ENCODE measurements at places on chromosomes 1 and 21. TPM values are rescaled to one million over a fixed set of nuclear protein-coding genes. Genes with fewer than 3 reads are reported as not detected.

Gene FMO3
- not detected for total RNA-seq

Gene NTMT2
- not detected for total RNA-seq

Gene AIM2
- total RNA-seq: 0.29 TPM

Gene TCP10L
- not detected for total RNA-seq

Gene PADI2
- total RNA-seq: not detected

Gene CFAP57
- total RNA-seq: 0.14 TPM

Gene VSIG8
- not detected for total RNA-seq
